ENCODE measurements at places on chromosomes 7 and 10. TPM values are rescaled to one million over a fixed set of nuclear protein-coding genes. Genes with fewer than 3 reads are reported as not detected.
A peak's percentile ranks its signal among the peaks of the same experiment; 100 is the strongest.

DNA sequence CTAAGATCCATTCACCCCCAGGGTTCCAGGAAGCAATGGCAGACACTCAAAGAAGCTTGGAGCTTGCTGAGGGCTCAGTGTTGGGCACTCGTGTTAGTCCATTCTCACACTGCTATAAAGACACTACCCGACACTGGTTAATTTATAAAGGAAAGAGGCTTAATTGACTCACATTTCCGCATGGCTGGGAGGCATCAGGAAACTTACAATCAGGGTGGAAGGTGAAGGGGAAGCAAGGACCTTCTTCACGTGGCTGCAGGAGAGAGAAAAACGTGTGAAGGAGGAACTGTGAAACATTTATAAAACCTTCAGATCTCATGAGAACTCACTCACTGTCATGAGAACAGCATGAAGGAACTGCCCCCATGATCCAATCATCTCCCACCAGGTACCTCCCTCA lies 44.7 kb upstream of the SMNDC1 start:
- DNase-seq, result no peak

DNA sequence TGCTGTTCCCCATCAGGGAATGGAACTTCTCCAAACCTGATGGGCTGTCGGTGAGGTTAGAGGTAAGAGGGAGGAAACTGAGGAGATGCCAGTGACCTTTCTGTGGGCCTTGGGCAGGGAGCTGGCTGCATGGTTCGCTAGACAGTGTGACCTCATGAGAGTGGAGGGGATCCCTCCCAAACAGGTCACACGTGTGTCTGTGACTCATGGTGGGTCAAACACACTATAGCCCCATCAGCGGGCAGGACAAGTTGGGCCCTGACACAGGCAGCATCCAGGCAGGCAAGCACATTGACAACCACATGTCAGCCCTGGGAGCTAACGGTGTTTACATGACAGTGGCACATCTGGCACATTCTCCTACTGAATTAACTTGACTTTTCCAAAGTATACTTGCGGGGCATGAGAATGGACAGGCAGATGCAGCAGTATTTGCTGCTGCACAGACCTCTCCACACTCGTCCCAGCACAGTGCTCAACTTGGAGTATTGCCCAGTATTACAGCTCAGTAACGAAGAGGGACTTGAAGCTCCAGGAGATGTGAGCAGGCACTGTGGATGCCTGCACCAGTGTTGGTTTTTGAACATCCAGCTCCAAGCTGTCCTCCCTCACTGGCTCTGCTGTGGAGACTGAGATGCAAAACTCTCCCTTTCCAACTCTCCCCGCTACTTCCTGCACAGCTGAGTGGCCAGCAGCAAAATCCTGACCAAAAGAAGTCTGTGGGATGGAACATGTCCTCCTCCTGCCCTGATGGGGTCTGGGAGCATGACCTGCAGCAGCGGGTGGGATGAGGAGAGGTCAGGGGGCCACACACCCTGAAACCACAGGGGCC lies 199.6 kb downstream of the WDR37 start:
- no peak for DNase-seq

- no peak for DNase-seq
Observed at GRCh38 chr10:69179089-69179742, 818 bp upstream of the SUPV3L1 start.

DNA sequence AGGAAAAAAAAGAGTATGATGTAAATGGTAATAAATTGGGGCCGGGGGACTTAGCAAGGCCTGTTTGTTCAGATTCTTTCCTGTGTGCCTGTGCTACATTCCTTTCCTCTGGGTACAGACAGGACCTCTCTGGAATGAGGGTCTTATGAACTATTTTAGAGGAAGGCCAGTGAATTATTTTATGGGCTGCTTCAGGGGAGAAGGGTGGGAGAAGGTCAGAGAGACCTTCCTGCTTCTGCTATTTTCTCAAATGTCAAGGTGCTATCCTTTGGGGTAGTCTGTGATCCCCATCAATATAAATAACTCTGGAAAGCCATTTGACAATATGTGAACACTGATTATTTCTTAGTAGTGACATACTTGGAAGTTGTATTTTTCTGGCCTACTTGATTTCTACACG lies 426.5 kb downstream of the SH2D4B start:
- no peak for DNase-seq

DNA sequence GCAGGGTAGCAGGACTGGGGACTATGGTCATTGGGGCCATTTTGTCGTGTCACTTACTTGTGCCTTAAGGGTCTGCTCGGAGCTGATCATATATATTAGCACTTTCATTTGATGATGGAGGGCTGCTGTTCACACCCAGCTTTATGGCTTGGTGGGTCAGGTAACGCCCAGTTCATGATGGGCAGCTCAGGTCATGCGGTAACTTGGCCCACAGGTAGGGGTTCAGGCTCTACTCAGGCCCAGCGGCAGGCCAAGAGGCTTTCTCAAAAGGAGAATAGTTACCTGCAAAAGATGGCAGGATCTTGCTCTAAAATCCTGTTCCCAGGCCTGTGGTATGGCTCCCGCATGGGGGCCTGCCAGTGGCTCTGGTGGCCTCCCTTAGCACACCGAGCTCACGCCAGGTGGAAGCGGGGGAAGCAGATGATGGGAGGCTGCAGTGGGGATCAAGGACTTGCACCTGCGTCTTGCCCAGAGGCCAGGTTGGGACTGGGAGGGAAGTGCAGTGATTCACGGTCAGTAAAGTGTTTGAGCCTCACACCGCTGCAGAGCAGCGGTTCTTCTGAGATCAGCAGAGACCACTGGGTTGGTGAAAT lies 109.5 kb downstream of the ADCY1 start:
- no peak for DNase-seq

METTL27 gene
- total RNA-seq, result 2.5 TPM

- no peak for DNase-seq
Observed at GRCh38 chr10:52128056-52128683, 185.9 kb upstream of the DKK1 start.

TSPAN33 gene
- 13.6 TPM for total RNA-seq

GRCh38 chr7:100895956-100896731 lies 456 bp upstream of the ACHE start:
- peak; percentile 90 for DNase-seq

DNA sequence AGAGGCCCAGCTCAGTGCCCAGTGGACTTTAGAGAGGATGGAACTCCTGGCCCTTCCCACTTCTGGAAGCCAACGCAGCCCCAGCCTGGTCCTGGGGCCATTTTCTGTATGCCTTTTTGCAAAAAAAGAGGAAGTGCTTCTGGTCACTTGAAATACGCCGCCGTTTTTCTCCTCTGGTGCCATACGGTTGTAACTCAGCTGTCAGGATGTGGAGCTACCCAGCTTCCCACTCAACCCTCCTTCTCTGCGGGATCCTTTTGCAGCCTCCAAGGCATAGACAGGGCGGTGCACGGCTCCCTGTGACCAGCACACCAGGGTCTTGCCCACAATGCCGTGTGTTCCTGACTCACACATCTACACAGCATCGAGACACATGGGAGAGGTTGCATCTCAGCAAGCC lies 369.6 kb downstream of the TCERG1L start:
- no peak for DNase-seq

All from cerebellum (tissue), 4 donors.